Activated naive CD4-positive, alpha-beta T cell treated with anti-CD3 and anti-CD28 coated beads for 36 hours (primary cell): ENCODE measurements at places on chromosomes 13 and 19. TPM values are rescaled to one million over a fixed set of nuclear protein-coding genes. Genes with fewer than 3 reads are reported as not detected.

The KLK11 gene
- total RNA-seq: not detected

The CCL25 gene
- not detected for total RNA-seq

DNA sequence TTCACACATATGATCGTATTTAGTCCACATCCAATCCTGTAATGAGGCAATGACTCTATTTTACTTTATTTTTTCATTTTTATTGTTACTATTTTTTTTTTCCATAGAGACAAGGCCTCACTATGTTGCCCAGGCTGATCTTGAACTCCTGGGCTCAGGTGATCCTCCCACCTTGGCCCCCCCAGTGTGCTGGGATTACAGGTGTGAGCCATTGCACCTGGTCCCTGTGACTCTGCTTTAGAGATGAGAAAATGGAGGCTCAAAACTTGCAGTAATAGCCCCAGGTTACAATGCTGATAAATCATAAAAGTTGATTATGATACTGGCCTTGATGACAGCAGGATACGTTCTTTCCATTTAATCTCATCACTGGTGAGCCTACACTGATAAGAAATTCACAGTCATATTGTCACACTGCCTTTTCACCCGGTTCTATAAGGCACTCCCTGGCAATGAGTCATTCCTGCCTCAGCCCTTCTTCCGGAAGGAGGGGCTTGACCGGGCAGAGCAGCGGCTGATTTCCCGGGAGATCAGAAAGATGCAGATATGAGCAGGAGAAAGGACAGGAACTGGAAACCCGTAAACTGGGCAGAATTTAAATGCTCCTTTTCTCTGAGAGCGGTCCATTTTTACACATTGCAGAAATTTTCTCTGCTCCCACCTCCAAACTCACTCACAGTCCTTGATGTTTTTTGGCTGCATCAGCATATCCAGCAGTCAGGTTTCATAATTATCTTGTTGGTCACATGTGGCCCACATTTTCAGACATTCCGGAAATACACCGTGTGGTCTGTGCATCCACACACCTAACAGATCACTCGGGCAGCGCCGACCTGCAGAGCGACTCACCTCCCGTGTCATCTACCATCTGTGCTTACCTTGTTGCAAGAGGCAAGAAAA, 616.4 kb downstream of the EFNB2 start:
- no peak overlapping the region for H3K4me3 ChIP-seq
- no peak for DNase-seq

- H3K36me3 ChIP-seq: no peaks in the 10 kb centered on the region
- no peak overlapping the region for H3K4me3 ChIP-seq
- H3K27me3 ChIP-seq: peaks cover 4% of the 10 kb centered on the region
- no peak for DNase-seq
- H3K27ac ChIP-seq: no peak overlapping the region
These were observed 43.6 kb downstream of the LYL1 start for GRCh38 chr19:13058951-13059660.

DNA sequence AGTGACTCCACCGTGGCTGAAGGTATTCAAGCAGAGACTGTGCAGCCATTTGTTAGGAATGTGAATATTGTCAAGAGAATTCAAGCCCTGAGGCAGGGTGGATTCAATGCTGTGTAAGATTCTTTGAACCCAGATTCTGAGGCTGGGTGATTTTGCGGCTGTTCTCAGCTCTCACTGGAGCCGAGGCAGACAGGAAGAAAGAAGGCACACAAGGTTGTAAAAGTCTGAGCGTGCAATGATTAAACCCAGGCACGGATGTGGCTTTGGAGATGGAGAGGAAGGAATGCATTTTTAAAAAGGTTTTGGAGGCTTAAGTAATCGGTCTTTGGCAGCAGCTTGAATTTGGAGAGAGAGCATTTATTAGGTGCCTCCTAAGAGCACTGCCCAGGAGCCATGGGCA, 187.9 kb downstream of the KATNAL1 start:
- H3K27ac ChIP-seq: peak overlapping the region; percentile 38
- no peaks in the 10 kb centered on the region for H3K36me3 ChIP-seq
- H3K4me3 ChIP-seq: no peak overlapping the region
- H3K4me1 ChIP-seq: peaks cover 40% of the 10 kb centered on the region

DNA sequence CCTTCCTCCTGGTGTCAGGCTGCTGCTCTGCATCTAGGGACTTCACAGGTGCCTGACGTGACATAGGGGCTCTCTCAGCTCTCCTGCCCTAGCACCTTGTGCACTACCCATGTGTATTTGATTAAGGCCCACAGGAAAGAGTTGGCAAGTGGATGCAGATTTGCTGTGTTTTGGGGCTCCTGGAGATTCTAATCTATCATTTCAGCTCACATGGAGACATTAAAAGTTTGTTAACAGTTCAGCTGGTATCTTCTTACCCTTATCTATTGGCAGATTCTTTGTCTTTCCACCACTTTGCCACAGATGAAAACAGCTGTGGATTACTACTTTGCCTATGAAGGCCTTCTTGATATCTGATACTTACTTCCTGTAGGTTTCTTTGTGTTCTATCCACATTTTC, 41.9 kb downstream of the WASF3 start:
- H3K27ac ChIP-seq: no peak overlapping the region
- DNase-seq: no peak
- H3K36me3 ChIP-seq: no peaks in the 10 kb centered on the region
- no peaks in the 10 kb centered on the region for H3K4me1 ChIP-seq

DNA sequence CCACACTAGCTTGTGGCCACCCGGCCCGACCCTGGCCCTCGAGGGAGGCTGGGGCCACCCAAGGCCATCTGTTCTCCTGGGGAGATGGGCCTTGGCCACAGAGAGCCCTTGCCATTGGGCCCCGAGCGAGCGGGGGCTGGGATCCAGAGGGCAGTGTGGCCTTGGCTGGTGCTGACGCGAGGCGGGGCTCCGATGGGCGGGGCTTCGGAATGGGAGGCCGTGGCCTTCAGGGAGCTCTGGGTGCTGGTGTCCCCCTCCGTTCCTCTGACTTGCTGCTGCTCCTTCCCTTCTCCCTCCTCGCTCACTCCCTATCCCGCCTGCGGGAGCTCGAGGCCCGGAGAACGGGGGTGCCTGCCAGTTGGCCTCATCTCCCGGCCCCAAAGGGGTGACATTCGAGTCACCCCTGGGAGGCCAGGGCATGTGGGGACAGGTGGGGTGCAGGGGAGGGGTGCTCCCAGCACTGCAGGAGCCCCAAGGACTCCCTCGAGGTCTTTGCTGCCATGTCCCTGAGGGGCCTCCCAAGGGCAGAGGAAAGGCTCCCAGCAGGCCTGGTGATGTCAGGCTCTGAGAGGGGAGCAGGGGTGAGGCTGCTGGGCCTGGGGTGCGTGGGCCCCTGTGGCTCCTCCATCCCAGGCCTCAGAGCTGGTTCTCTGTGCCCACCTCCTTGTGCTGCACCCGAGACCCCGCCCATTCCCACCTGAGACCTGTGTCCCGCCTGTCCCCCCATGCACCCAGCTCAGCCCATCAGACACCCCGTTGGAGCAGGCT, 4.2 kb downstream of the NCLN start:
- peaks cover 37% of the 10 kb centered on the region for H3K4me1 ChIP-seq
- no peaks in the 10 kb centered on the region for H3K27me3 ChIP-seq
- DNase-seq: no peak
- H3K4me3 ChIP-seq: no peak overlapping the region

DNA sequence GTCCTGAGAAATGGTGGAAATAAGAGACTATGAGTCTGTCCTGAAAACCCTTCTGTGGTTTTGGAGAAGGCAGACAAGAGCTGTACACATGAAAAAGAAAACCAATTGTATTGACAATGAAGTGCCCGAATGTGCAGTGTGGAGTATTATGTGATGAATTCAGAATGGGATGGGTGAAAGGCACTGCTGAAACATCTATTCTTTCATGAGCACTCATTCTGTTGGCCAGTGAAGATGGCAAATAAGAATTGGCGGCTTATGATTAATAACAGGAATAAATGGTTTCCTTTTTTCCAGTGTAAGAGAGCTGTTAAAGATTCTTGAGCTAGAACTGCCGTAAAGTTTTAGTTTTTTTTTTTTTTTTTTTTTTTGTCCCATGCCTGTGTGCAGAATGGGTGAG, 5.7 kb downstream of the POLR1D start:
- H3K27me3 ChIP-seq: no peaks in the 10 kb centered on the region
- peaks cover 63% of the 10 kb centered on the region for H3K4me1 ChIP-seq
- H3K36me3 ChIP-seq: peaks cover 66% of the 10 kb centered on the region
- H3K27ac ChIP-seq: no peak overlapping the region
- H3K4me3 ChIP-seq: no peak overlapping the region

- no peak overlapping the region for H3K4me3 ChIP-seq
- DNase-seq: no peak
- H3K27me3 ChIP-seq: no peaks in the 10 kb centered on the region
- peak overlapping the region; percentile 73 for H3K27ac ChIP-seq
- peaks cover 18% of the 10 kb centered on the region for H3K36me3 ChIP-seq
These were observed 32.4 kb downstream of the GPX4 start for GRCh38 chr19:1136201-1136600.
